ENCODE measurements at places on chromosomes 12 and 14.
A peak's percentile ranks its signal among the peaks of the same experiment; 100 is the strongest.

DNA sequence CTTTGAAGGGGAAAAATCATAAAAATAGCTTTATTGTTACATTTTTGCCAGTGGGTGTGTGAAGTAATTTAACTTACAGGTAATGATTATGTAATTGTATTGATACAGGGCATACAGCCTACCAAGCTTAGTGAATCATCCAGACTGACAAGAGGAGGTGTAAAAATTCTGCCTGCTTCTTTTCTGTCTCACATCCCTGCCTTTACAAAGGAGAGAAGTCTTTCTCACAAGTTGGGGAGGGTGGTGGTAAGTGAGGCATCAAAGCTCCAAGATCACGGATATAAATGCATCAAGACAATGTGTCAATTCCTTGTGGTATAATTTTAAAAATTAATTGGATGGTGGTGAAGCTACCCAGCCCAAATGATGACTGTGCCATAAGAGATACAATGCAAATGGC, 39.0 kb upstream of the G2E3 start:
- no peak for DNase-seq

- no peak for DNase-seq
Measured at GRCh38 chr12:117100251-117100650, 1.0 kb upstream of the TESC start.

- DNase-seq: no peak
Measured at GRCh38 chr12:106840243-106840642, 65.8 kb downstream of the RIC8B start.

GRCh38 chr14:29278301-29279263, 512.0 kb downstream of the FOXG1 start:
- DNase-seq: no peak

DNA sequence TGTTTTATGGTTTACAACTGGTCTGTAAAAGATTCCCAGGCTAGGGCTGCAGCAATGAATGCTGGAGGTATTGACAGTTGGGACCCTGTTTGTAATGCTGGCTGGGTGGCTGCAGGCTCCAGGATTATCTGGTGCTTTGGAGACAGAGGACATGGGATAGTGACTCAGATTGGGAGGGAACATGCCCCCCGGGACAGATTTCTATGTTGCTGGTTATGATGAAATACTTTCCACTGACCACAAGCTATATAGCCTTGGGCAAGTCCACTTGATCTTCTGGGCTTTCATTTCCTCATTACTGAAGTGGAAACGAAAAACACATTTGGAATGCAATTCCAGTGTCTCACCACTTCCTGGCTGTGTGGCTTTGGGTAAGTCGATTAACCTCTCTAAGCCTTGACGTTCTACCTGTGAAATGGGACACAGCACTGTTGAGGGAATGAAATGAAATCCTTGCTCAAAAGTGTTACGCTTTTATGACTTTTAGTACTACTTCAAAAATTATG, 6.3 kb upstream of the TPCN1 start:
- peak; percentile 95 for DNase-seq

DNA sequence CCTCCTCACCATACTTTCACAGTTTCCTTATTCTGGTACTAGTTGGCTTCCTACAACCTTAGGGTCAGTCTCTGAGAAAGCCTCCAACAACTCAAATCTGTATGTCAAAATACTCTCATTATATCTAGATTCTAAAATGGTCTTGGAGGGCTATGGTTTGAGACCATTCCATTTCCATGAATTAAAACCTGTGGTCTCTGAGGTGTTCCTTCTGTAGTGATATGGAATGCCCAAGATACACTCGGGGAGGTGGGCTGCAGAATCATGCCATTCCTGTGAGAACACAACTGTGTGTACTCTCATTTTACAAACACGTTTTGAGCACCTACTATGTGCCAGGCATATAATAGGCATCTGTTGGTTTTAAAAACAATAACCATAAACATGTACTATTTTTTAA, 74.0 kb downstream of the FERMT2 start:
- no peak for DNase-seq

DNA sequence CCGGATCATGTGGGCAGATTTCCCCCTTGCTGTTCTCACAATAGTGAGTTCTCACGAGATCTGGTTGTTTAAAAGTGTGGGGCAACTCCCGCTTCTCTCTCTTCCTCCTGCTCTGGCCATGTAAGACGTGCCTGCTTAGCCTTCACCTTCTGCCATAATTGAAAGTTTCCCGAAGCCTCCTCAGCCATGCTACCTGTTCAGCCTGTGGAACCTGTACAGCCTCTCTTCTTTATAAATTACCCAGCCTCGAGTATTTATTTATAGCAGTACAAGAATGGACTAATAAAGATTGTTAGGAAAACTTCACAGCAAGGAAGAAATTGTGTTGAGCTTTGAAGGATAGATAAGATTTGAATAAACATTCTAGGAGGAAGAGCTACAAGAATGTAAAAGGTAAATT, 52.1 kb downstream of the KDM5A start:
- no peak for DNase-seq

GRCh38 chr14:21091821-21092272, 6.6 kb downstream of the ZNF219 start:
- DNase-seq: no peak

DNA sequence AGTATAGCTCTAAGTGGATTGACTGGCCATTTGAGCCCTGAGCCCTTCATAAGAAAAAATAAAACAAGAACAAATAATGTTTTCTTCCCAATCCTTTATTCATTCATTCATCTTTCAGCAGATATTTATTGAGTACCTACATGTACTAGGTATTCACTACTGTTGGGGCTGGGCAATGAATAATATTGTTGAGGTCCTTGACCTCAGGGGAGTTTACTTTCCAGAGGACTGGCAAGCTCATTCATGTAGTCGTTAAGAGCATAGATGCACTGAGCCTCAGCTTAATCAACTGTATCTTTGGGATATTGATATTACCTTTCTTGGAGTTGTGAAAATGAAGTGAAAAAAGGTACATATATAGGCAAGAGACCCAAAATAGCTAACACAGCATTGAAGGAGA, 7.6 kb downstream of the CFAP54 start:
- no peak for DNase-seq

DNA sequence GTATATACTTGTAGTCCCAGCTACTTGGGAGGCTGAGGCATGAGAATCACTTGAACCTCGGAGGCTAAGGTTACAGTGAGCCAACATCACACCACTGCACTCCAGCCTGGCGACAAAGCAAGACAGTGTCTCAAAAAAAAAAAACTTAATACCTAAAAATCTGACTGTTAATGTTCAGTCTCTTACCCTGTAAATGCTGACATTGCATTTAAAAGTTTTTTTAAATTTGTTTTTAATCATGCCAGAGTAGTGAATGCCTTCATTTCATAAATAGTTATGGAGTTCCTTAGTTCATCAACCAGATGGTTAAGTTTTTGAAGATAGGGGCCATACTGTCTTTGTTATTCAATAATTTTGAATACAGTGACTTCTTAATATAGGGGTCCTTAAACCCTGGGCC, 21.2 kb downstream of the CAND1 start:
- no peak for DNase-seq

GRCh38 chr12:26599096-26599695, 233.8 kb downstream of the ITPR2 start:
- no peak for DNase-seq

GRCh38 chr12:71610031-71610795, 53.4 kb downstream of the ZFC3H1 start:
- no peak for DNase-seq

DNA sequence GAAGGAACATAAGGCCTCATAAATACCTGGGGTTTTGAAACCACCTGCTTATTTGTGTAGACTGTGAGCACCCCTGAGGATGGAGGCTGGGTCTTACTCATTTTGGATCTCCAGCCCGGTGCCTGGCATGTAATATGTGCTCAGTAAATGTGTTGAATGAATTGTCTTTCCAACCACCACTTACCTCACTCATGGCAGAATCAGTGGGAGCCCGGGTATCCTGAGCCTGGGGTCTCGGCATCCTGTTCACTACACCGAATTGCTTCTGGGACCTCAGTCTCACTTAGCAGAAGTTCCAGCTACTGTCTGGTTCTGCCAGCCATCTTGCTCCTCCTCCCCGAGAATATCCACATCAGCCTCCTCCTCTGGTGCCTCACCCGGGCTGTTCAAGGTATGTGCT, 43.0 kb upstream of the CCND2 start:
- no peak for DNase-seq

DNA sequence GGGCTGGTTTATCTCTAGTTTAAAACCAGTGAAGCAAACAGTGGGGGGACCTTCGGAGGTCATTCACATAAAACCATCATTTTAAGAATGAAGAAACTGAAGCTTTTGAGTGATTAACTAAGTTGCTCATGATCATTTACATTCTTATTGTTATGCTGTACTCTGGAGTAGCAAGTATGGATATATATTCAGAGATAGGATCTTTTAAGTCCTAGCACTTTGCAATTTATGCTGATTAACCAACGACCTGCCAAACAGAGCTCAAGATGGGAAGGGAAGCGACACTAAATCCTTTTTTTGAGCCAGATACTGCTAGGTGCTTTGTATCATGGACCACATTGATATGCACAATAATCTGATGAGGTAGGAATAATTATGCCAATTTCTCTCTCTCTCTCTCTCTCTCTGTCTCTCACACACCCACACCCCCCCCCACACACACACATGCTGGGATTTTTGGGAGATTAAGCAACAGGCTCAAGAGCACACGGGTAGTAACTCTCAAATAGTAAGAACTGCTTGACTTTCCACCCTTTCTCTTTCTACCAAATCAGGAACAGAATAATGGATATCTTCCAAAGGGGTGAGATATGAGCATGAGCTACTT, 303.4 kb downstream of the APAF1 start:
- DNase-seq: no peak

DNA sequence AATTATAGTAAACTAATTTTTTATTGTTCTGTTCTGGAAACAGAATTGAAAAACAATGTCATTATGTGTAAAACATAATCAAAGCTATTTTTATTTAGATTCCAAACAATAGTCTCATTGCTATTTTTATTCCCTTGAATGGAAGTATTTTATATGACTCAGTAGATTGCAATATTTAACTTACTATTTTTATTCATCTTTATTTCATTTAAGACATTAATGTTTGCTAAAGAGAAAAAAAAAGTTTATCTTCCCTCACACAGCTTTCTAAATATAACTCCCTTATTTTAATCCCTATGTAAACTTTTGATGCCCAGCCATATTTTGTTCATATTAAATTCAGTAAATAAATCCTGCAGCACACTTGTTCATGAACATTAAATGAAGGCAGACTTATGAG, 622.4 kb downstream of the SLC6A15 start:
- DNase-seq: no peak

DNA sequence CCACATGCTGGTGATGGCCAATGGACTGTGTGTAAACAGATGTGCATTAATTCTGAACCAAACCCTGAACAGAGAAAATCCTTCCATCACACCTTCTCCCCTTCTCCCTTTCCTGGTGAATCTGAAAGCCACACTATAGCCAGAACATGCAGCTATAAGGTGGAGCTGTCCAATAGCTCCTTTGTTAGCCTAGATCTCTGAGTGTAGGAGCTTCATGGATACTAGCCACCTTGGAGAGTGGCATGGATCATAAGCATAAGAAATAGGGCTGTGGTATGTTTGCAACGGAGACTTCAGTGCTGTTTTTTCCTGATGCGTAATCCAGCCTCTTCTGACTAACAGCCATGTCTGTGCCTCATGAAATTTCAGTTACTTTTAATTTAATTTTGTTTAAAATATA, 364.5 kb downstream of the BTG1 start:
- DNase-seq: no peak

- no peak for DNase-seq
Measured at GRCh38 chr12:51785906-51786305, 62.6 kb downstream of the FIGNL2 start.

- DNase-seq: no peak
Measured at GRCh38 chr12:10227648-10228047, 15.0 kb downstream of the GABARAPL1 start.

- DNase-seq: no peak
Measured at GRCh38 chr12:111149299-111149698, 219.6 kb downstream of the PHETA1 start.

- DNase-seq: no peak
Measured at GRCh38 chr14:67514203-67514607, 18.9 kb upstream of the PLEKHH1 start.

- DNase-seq: no peak
Measured at GRCh38 chr12:114411071-114411837, 5.3 kb upstream of the TBX5 start.

DNA sequence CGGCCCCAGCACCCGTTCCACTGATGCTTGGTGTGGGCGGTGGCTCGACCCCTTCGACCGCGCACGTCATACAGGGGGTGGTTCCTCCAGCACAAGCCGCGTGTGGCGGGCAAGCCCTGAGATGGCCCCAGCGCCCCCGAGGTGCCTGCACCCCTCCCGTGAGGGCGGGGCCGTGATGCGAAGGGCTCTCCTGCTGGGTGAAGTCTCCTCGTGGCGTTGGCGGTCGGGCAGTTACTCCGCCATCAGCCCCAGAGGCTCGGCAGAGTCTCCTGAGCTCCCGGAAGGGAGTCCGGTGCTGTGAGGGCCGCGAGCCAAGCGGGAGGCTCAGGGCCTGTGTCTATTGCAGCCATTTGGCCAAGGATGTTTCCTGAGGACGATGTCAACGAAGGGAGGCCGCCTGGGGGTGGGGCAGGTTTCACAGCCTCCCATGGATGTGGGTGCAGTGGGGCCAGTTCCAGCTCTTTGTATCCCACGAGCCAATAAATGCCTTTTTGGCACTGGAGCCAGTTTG, 78.1 kb upstream of the GALNT9 start:
- no peak for DNase-seq

DNA sequence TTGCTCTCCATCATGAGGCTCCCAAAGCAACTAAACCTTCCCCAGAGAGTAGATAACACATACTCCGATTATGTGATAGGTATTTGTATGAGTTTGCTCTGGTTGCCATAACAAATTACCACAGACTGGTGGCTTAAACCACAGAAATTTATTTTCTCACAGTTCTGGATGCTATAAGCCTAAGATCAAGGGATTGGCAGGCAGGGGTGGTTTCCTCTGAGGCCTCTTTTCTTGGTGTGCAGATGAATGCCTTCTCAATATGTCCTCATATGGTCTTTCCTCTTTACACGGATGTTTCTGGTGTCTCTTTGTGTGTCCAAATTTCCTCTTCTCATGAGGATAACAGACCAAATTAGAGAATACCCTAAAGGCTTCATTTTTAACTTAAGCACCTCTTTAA, 285.8 kb upstream of the GRIP1 start:
- no peak for DNase-seq

- no peak for DNase-seq
Measured at GRCh38 chr14:93231129-93231979, 24.3 kb downstream of the UBR7 start.

- DNase-seq: no peak
Measured at GRCh38 chr12:31370531-31371255, 44.7 kb upstream of the SINHCAF start.
